ENCODE measurements at places on chromosomes 2 and 18. TPM values are rescaled to one million over a fixed set of nuclear protein-coding genes. Genes with fewer than 3 reads are reported as not detected.

- H3K4me3 ChIP-seq = no peak overlapping the region
- H3K27ac ChIP-seq = no peak overlapping the region
- no peaks in the 10 kb centered on the region for H3K36me3 ChIP-seq
Measured at GRCh38 chr2:65465857-65466256, 33.5 kb upstream of the SPRED2 start.

DNA sequence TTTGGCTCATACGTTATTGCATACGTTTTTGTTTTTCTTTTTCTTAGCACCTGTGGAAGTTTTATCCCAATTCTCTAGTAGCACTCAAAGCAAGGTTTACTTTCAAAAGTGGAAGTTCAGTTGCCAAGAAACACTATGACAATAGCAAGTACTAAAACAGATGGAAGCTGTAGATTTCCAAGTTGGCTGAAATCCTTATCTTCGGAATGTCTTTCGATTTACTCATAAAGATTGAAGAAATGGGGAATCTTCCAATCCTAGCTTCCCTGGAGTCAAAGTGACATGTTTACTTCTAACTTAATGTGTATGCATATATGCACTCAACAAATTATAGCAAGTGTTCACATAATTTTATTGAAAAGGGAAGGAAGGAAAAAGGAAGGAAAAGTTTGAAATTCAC lies 307.4 kb downstream of the CTNNA2 start:
- H3K27ac ChIP-seq = no peak overlapping the region
- H3K36me3 ChIP-seq = no peaks in the 10 kb centered on the region
- H3K27me3 ChIP-seq = no peaks in the 10 kb centered on the region
- H3K4me3 ChIP-seq = no peak overlapping the region
- DNase-seq = no peak
- H3K4me1 ChIP-seq = no peaks in the 10 kb centered on the region

- peaks cover 4% of the 10 kb centered on the region for H3K36me3 ChIP-seq
- no peak overlapping the region for H3K27ac ChIP-seq
- H3K4me3 ChIP-seq = no peak overlapping the region
- H3K27me3 ChIP-seq = peaks cover 94% of the 10 kb centered on the region
- peaks cover 49% of the 10 kb centered on the region for H3K4me1 ChIP-seq
- no peak for DNase-seq
Measured at GRCh38 chr2:222299906-222300725, 1.3 kb upstream of the PAX3 start.

DNA sequence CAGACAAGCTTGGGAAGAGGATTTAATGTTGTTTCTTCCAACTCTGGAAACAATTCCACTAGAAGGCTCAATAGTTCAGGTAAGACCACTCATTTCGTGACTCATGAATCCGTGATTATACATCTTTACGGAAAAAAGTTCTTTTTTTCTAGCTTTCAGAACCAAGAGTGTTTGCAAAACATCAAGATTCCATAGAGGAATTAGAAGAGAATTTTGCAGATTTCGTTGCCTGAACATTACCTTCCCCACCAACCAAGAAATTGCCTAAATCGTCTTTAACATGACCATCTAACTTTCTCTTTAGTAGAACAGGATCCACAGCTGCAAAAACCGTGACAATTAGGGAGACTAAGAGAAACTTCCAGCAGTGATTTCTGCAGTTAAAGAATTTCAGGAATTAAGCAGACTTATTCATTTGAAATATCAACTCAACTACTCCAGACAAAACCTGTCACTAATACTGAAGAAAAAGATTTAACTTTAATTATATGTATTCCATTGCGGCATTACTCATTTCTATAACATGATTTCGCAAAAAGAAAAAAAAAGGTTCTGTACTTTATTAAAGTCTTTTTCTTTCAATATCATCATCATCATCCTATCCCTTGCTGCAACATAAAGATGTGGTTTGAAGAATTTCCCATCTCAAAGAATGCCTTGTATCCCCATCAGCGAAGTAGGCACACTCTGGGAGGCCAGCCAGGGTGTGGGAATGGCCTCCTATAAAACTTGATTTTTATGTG lies 1.9 kb upstream of the NAB1 start:
- H3K27ac ChIP-seq = peak overlapping the region; percentile 46
- peaks cover 7% of the 10 kb centered on the region for H3K36me3 ChIP-seq
- H3K4me1 ChIP-seq = peaks cover 45% of the 10 kb centered on the region
- no peaks in the 10 kb centered on the region for H3K27me3 ChIP-seq
- peak overlapping the region; percentile 42 for H3K4me3 ChIP-seq

GRCh38 chr18:37613253-37613565 lies 47.6 kb upstream of the CELF4 start:
- no peak overlapping the region for H3K4me3 ChIP-seq
- peaks cover 2% of the 10 kb centered on the region for H3K27me3 ChIP-seq
- H3K36me3 ChIP-seq = no peaks in the 10 kb centered on the region
- DNase-seq = no peak

GRCh38 chr18:77078690-77079070 lies 53.9 kb downstream of the MBP start:
- H3K36me3 ChIP-seq = peaks cover 15% of the 10 kb centered on the region
- H3K4me1 ChIP-seq = peaks cover 56% of the 10 kb centered on the region
- H3K27me3 ChIP-seq = no peaks in the 10 kb centered on the region
- no peak for DNase-seq

DNA sequence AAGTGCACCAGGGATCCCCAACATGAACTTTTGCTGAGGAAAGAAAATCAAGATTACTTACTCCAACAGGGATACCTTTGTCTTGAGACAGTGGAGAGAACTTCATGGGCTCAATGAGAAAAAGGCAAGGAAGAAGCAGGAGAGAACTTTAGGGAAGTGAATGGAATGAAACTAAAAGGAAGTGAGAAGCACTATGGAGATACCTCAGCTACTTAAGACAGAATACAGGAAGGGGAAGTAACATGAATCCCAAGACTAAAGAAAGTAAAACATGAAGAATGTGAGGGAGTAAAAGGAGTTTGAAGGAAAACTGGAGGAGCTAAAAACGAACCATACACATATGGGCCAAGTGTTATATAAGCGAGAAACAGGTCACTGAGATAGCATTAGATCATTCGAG lies 32.4 kb upstream of the ACTR3 start:
- H3K27ac ChIP-seq = no peak overlapping the region
- H3K4me3 ChIP-seq = no peak overlapping the region
- peaks cover 8% of the 10 kb centered on the region for H3K36me3 ChIP-seq
- no peaks in the 10 kb centered on the region for H3K27me3 ChIP-seq
- H3K4me1 ChIP-seq = no peaks in the 10 kb centered on the region

IL36G gene
- not detected for total RNA-seq

DNA sequence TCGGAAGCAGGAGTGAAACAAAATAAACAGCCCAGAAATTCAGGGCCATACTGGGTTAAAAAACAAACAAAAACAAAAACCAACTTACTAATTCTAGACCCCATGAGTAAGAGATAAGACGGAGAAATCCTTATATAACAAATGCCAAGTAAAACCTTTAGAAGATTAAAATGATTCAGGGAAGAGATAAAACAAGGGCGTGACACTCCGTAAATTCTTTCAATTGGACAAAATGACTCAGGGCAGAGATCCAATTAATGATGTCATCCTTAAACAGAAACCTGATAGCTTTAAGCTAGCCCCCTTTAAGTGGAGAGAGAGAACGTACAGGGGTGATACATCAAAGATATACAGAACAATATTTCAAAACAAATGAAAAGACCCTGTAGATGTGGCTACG lies 317.4 kb downstream of the NBAS start:
- no peak overlapping the region for H3K4me3 ChIP-seq
- no peaks in the 10 kb centered on the region for H3K27me3 ChIP-seq
- H3K36me3 ChIP-seq = peaks cover 12% of the 10 kb centered on the region
- no peak overlapping the region for H3K27ac ChIP-seq
- DNase-seq = no peak
- peaks cover 4% of the 10 kb centered on the region for H3K4me1 ChIP-seq

DNA sequence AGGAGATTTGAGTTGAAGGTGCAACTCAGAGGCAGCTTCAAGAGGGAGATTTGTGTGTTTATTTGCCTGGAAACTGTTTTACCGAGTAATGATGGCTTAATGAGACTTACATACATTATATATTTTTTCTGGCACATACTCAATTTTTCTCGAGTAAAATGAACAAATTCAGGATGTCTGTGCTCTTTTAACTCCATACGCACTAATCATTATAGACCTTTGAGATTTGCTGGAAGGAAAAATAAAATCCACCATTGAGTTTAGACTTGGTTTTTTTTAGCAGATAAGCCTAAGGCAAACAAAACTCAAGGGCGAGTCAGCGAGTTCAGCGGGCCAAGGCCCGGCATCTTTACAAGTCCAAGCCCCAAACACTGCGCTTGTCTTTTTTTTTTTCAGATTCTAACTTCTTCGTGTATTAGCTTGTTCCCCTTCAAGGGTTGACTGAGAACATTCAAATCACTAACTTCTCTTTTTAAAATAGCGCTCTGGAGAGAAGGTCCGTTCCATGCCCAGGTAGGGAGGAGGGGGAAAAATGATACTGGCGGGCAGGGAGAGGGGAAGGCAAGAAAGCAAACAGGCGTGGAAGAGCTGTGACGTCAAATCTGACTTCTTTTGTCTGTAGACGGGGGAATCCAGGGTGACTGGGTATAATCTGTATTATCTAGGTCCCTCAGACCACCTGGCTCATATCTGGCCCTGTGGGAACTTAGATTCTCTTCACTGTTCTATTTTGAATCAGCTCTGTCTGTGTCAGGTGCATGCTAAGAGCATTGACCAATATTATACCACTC lies 72.7 kb upstream of the MAP3K20 start:
- no peak overlapping the region for H3K4me3 ChIP-seq
- H3K27me3 ChIP-seq = no peaks in the 10 kb centered on the region
- DNase-seq = no peak
- no peaks in the 10 kb centered on the region for H3K36me3 ChIP-seq
- H3K27ac ChIP-seq = no peak overlapping the region

LPIN1 gene
- total RNA-seq = 96.4 TPM

DNA sequence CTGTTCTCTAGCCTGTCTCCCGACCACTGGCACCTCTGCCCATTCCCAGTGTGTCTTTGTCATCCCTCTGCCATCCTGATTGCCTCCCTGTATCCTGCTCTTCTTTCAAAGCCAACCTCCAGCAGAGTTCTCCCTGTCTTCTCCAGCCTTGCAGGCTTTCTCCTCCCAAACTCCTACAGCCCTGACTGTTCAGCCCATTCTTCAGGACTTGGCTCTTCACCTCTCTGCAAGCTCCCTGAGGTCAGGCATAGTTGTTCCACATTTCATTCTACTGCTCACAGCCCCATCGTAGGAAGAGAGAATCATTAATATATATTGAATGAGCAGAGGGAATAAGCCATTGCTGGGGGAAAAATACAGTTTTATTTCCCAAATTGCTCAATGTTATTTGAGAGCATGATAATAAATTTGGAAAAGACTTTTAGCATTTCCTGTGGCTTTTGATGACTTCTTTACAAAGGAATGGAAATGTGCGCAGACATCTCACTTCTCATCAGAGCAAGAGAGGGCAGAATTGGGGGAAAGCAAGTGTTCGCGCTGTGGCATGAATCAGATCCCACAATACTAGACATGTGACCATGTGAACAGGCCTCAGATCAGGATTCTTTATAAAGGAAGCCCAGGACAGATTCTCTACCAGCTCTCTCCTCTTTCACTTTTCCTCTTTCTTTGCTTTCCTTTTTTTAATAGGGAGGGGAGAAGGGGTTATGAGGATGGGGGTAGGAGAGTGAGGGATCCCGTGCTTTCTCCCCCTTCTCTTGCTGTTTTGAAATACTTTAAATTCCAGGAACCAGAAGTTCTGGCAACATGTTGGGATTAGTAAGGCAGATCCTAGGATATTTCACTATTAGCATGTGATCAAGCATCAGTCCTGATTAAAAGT lies 37.4 kb downstream of the EPAS1 start:
- H3K36me3 ChIP-seq = no peaks in the 10 kb centered on the region
- no peak overlapping the region for H3K4me3 ChIP-seq
- H3K4me1 ChIP-seq = peaks cover 13% of the 10 kb centered on the region
- no peaks in the 10 kb centered on the region for H3K27me3 ChIP-seq
- no peak for DNase-seq
- H3K27ac ChIP-seq = no peak overlapping the region

DNA sequence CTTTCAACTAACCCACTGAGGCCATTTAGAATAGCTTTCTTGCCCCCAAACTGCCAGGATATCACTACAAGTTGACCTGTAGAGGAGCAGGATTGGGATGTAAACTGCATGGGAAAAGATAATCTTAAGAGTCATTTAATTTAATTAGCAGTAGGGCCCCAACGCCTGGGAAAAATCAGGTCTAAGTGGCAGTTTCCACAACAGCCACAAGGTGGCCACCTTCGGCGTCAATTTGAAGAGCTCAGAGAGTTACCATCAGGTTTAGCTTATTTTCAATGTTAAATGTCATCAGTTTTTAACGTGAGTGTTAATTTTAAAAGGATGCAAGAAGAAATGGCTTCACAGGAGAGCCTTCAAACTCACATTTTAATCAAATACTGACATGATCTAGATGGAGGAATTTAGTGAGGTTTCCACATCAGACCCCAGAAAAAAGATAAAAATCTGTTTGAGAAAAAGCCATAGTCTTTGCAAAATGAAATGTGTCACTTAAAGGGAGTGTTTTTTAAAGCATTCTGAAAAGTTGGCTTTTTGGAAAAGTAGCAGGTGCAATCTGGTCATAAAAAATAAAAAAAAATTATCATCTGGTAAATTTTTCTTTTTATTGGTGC lies 77.3 kb upstream of the UPP2 start:
- no peaks in the 10 kb centered on the region for H3K27me3 ChIP-seq
- peak; percentile 76 for DNase-seq
- H3K4me1 ChIP-seq = peaks cover 7% of the 10 kb centered on the region
- H3K36me3 ChIP-seq = no peaks in the 10 kb centered on the region

MDH1 gene
- 275 TPM for total RNA-seq

REG1A gene
- not detected for total RNA-seq

DNA sequence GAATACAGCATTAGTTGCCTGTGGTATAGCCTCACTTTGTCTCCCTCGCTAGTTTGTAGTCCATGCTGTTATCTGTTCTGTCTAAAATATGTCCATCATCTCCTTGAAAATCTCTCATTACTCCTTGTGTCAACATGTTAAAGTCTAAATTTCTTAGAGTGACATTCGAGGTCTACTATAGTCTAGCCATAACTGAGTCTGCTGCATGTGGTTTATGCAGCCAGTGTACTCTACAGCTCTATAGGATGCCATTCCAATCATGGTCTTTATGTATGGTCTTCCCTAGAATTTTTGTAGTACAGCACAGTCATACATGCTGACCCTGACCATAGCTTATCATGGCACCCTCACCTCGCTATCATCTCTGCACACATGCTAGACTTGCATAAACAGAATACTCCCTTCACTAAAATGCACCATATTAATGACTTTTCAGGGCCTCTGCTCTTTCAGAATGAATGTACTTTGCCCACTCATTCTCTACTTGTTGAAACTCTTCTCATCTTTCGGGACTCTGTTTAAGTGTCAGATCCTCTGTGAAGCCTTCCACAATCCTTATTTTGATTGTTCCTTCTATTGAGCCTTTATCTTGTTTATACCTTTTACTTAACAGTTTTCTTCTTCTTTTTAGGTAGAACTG lies 12.8 kb downstream of the TANK start:
- H3K27ac ChIP-seq = no peak overlapping the region
- H3K27me3 ChIP-seq = no peaks in the 10 kb centered on the region
- DNase-seq = peak; percentile 11
- peaks cover 52% of the 10 kb centered on the region for H3K36me3 ChIP-seq
- H3K4me1 ChIP-seq = peaks cover 63% of the 10 kb centered on the region
- H3K4me3 ChIP-seq = no peak overlapping the region
